ENCODE measurements at places on chromosomes 6 and 20.

DNA sequence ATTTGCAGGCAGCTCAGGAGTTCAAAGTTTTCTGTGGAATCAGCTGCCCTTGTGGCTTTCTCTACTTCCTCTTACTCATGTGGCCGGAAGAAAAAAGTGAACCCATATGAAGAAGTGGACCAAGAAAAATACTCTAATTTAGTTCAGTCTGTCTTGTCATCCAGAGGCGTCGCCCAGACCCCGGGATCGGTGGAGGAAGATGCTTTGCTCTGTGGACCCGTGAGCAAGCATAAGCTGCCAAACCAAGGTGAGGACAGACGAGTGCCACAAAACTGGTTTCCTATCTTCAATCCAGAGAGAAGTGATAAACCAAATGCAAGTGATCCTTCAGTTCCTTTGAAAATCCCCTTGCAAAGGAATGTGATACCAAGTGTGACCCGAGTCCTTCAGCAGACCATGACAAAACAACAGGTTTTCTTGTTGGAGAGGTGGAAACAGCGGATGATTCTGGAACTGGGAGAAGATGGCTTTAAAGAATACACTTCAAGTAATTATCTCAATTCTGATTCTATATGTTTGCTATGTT is 1.1 kb downstream of the MGME1 start:
- H3K27ac ChIP-seq: peak overlapping the region; percentile 56
- no peaks in the 10 kb centered on the region for H3K36me3 ChIP-seq
- H3K4me1 ChIP-seq: peaks cover 68% of the 10 kb centered on the region
- DNase-seq: peak; percentile 93

GRCh38 chr6:56574292-56574691 is 68.4 kb downstream of the DST start:
- H3K4me1 ChIP-seq: no peaks in the 10 kb centered on the region
- no peaks in the 10 kb centered on the region for H3K27me3 ChIP-seq
- H3K36me3 ChIP-seq: peaks cover 3% of the 10 kb centered on the region
- no peak overlapping the region for H3K27ac ChIP-seq
- no peak for DNase-seq
- no peak overlapping the region for H3K4me3 ChIP-seq

DNA sequence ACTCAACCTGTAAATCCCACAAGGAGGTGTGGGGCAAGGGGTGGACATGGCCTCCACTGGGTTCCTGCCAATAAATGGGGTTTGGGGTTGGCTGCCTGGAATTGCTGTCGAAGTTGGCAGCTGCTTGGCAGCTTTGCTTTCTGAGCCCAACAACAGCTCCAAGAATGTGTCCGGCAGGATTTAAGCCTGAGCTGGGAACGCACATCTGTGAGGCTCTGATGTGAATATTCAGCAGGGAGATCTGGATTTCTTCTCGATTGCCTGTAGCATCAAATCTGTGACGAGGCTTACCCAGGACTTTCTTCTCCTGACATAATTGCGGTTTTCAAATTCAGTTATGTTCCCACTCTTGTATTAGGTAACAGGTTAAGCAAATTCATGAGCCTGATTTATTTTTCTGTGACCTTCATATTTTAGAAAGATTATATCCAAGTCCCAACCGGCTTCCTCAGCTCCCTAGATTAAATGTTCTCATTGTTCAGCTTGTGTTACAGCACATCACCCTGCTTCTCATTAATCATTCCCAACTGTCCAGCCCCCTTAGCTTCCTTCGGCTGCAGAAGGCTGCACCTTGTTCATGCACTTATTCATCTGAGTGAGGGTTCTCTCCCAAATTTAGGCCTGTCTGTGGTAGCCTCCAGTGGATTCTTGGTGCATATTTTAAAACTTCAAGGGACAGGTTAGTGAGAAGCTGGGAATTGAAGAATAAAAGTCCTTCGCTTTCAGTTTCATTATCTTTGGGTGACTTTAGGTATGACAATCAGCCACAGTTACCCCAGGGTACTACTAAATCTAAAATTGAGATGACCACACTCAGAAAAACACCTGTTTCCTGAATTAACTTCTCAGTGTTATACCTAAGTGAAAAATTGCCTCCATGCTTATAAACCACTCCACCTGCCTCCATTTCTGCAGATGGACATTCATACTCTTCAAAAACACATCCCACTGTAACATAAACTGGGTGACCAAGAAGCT is 310.0 kb downstream of the ESR1 start:
- DNase-seq: no peak
- no peak overlapping the region for H3K4me3 ChIP-seq
- peaks cover 12% of the 10 kb centered on the region for H3K36me3 ChIP-seq
- no peaks in the 10 kb centered on the region for H3K27me3 ChIP-seq
- no peak overlapping the region for H3K27ac ChIP-seq

- H3K27me3 ChIP-seq: no peaks in the 10 kb centered on the region
- H3K36me3 ChIP-seq: peaks cover 7% of the 10 kb centered on the region
- H3K4me3 ChIP-seq: no peak overlapping the region
- DNase-seq: no peak
Measured at GRCh38 chr6:31510007-31510406, 12.1 kb downstream of the MICB start.
